ENCODE measurements at places on chromosomes 11 and 22. TPM values are rescaled to one million over a fixed set of nuclear protein-coding genes. Genes with fewer than 3 reads are reported as not detected.

JAML gene
- total RNA-seq: not detected

SMC1B gene
- total RNA-seq: not detected

FBXO3 gene
- 29.2 TPM for total RNA-seq

KIF18A gene
- total RNA-seq: 2.6 TPM

C11orf42 gene
- total RNA-seq: not detected

SCN4B gene
- 0.14 TPM for total RNA-seq

CABP7 gene
- not detected for total RNA-seq

LUZP2 gene
- total RNA-seq: 0.14 TPM

OR52N4 gene
- total RNA-seq: not detected

CDC45 gene
- total RNA-seq: 3.1 TPM

C1QTNF5 gene
- 17.5 TPM for total RNA-seq

SHANK3 gene
- 0.57 TPM for total RNA-seq

TMEM132A gene
- total RNA-seq: 23.9 TPM

P2RX3 gene
- total RNA-seq: not detected

TRPC6 gene
- total RNA-seq: 0.09 TPM

MCHR1 gene
- 1.00 TPM for total RNA-seq

ZP1 gene
- total RNA-seq: 0.55 TPM

RCOR2 gene
- total RNA-seq: 4.3 TPM

OR4P4 gene
- not detected for total RNA-seq

CRYBA4 gene
- not detected for total RNA-seq

ROBO4 gene
- total RNA-seq: 0.46 TPM

SH3BP1 gene
- total RNA-seq: 5.7 TPM

MFNG gene
- total RNA-seq: 0.09 TPM

TBX1 gene
- total RNA-seq: not detected

NPAT gene
- total RNA-seq: 7.7 TPM

VPS37C gene
- total RNA-seq: 7.6 TPM

C22orf42 gene
- not detected for total RNA-seq

RAB38 gene
- 1.4 TPM for total RNA-seq

PNPLA5 gene
- not detected for total RNA-seq

OR5B21 gene
- 0.14 TPM for total RNA-seq

GDPD4 gene
- total RNA-seq: not detected

OR5AR1 gene
- total RNA-seq: not detected

OR8G1 gene
- total RNA-seq: not detected

C11orf91 gene
- not detected for total RNA-seq

DNAJB13 gene
- not detected for total RNA-seq

CCDC73 gene
- total RNA-seq: not detected

CCDC81 gene
- total RNA-seq: 0.85 TPM

ZNF143 gene
- 32.2 TPM for total RNA-seq

MUC5AC gene
- not detected for total RNA-seq

SIAE gene
- total RNA-seq: 19.1 TPM

APOL6 gene
- 32.1 TPM for total RNA-seq

ANKK1 gene
- total RNA-seq: under 0.01 TPM

OR52I1 gene
- not detected for total RNA-seq

KRTAP5-7 gene
- not detected for total RNA-seq

TMEM45B gene
- total RNA-seq: not detected

FGF4 gene
- total RNA-seq: not detected

LARGE1 gene
- 12.1 TPM for total RNA-seq

P4HA3 gene
- total RNA-seq: 35.9 TPM
